ENCODE measurements at places on chromosomes 3 and 15. TPM values are rescaled to one million over a fixed set of nuclear protein-coding genes. Genes with fewer than 3 reads are reported as not detected.

DNA sequence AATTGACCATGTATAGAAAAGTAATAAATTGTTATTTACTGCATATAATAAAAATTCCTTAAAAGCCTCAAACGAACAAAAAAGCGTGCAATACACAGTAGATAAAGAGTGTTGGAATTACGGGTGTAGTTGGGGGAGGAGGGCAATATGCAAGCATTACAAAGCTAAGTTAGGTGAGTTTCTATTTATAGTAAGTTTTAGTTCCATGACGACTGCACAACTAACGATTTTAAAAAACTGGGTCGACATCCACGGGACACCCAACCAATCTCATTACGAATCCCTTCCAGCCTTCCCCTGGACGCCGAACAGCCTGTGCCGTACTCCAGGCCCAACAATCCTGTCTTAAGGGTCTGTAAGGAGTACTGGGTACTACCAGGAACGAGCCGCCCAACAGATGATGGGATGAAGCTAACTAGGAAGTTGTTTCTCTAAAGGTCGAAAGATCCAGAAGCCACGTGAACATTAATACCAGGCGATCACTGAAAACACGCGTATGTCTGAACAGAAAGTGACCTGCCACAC, 677 bp downstream of the POLQ start:
- no peak for DNase-seq

The PLCL2 gene
- total RNA-seq, result 128 TPM

GRCh38 chr15:24318981-24319380, 356.6 kb upstream of the NPAP1 start:
- DNase-seq, result no peak

The MOBP gene
- 0.94 TPM for total RNA-seq

The SHF gene
- 54.9 TPM for total RNA-seq

- DNase-seq, result no peak
These were observed 170.7 kb downstream of the UBE3A start for GRCh38 chr15:25268166-25268565.

The TFRC gene
- total RNA-seq, result 113 TPM

DNA sequence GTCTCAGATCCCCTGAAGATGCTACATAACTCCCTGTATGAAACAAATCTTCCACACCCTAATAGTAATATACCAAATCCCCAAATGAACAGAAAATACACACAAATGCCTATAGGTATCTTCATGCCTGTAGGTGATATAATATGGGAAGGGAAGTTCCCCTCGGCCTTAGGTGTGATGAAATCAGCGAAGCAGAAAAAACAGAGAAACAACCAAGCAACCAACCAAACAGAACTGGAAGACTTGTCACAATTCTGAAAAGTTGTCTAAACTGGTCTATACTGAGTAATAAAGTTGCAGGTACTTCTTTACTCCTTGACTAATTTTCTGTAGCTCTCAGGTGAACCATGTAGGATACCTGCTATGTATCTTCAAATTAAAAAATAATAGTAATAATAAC, 82.2 kb upstream of the SATB1 start:
- no peak for DNase-seq

DNA sequence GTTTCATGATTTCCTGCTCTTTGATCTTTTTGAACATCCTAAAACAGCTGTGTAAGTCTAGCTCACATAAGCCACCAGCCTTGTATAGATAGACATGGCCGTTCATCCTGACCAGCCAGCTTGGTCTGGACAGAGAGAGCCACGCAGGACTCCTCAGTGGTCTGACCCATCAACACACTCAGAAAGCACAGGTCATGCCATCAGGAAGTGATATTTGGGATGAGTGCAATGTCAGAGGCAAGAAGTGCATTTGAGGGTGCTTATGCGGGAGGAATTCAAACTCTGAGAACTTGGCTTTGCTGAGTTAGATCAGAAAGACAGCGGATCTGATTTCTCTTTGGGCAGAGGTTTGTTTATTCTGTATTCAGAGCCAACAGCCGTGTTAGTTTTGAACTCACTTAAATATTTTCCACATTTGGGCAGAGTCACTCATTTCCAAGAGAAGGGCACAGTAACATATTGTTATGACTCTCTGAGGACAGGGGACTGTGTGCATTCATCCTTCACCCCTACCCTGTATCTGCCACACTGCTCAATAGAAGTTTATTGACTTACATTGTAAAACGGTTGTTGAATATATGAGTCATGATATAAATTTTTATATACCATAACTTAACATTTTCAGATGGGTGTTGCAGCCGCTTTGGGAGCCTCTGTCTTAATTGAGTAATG, 225.3 kb upstream of the LYSMD4 start:
- DNase-seq, result no peak

DNA sequence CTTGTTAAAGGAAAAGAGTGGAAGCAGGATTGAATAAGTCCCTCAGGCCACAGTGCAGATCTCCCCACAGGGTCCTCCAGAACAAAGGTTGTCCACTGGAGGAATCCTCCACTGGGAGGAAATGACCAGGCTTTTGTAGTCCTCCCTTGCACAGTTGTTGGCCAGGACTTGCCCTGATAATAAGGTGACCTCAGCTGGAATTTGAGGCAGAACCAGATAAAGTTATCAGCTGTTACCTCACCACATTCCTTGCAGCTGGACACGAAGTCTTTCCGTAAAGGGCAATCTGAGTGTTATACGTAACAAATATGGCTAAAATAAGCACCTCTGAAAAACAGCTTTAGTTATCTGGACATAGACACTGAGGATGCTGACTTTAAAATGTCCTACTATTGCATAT, 83.5 kb upstream of the NAALADL2 start:
- no peak for DNase-seq

DNA sequence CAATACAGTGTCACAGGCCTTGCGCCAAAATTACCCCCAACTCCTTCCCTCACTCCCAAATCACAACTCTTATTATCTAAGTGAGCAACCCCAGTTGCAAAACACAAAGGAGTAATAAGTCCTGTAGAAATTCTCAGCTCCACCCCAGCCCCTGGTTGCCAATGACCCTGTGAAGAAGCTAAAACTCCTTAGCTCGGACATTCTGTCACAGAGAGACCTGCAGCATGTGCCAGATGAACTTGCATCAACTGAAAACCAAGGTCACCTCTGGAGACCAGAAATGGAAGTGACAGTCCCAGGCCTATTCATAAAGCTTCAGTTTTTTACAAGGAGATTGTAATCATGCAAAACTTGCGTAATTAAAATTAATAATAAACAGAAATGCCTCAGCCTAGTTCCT, 55.2 kb downstream of the RBPMS2 start:
- DNase-seq, result no peak

DNA sequence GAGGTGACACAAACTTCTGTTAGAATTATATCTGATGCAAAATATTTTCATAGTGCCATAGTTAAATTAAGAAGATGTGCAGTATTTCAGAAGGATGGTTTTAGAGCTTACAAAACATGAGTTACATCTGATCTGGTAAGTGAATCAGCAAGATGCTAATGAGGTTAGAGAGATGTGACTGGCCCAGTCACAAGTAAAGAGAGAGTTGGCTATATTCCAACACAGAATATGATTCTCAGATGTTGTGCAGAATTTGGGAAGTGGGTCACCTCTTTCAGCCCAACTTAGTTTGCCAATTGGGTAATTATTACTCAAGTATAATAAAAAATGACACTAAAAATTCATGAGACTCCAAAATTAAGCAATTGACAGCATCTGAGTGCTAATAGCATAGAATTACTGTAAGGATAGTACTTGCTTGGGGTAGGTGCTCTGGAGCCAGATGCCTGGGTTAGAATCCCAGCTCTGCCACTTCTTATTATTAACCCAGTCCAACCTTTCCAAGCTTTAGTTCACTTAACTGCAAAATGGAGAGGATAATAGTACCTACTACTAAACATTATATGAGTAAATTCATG, 30.8 kb downstream of the P2RY1 start:
- DNase-seq, result no peak

The CHST13 gene
- total RNA-seq, result not detected

DNA sequence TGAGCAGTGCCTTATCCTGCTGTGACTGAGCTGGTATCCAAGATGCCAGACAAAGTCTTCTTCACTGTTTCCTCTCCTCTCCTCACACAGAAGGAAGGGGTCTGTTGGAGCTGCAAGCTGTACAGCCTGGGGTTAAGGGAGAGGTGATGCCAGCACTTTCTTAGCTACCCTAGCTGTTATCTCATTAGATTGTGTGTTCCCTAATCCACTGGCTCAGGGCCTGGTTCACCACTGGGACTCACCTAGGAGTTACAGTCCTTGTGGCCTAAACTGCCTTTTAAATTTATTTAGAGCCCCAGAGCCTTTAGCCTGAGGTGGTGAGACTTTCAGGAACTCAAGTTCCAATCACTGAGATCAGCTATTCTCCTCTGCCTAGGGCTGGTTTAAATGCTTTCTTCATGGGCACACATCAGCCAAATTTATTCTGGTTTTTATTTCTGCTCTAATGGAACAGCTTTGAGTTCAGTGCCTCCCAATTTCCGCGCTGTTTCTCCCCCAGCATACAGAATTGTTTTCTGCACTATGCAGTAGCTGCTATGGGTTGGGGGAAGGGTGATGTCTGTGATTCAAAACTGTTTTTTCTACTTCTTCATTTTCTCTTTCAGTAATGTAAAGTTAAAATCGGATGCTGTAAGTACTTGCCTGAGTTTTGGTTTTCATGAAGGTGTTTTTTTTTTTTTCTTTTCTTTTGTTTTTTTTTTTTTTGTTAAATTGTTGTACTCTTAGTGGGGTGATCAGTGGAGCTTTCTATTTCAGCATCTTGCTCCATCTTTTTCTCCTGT, 198.8 kb downstream of the DOCK3 start:
- no peak for DNase-seq

- no peak for DNase-seq
These were observed 1379.1 kb downstream of the ZPLD1 start for GRCh38 chr3:103813955-103814354.

The TTLL13 gene
- total RNA-seq, result 0.31 TPM

- DNase-seq, result no peak
These were observed 65.6 kb upstream of the MBNL1 start for GRCh38 chr3:152202976-152203626.

DNA sequence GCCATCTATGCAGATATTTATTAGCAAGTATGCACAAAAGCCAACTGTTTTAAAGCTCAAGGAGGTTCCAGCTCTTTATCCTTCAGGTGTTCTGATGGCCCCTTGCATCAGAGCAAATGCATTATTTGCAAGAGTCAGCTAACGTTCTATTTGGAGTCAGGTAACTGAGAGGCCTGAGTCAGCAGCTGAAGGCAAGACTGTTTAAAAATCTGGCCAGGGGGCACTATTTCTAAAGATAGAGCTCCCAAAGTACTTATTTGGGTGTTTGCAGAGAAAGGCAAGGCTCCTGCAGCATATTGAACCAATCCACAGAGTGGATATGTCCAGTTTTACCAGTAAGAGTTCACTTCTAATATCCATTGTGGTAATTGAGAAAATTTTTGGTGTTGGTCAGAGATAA, 146.1 kb downstream of the LRTM1 start:
- no peak for DNase-seq

GRCh38 chr3:191290311-191291025, 38.7 kb upstream of the CCDC50 start:
- no peak for DNase-seq

The PYGO1 gene
- total RNA-seq, result 44.0 TPM

DNA sequence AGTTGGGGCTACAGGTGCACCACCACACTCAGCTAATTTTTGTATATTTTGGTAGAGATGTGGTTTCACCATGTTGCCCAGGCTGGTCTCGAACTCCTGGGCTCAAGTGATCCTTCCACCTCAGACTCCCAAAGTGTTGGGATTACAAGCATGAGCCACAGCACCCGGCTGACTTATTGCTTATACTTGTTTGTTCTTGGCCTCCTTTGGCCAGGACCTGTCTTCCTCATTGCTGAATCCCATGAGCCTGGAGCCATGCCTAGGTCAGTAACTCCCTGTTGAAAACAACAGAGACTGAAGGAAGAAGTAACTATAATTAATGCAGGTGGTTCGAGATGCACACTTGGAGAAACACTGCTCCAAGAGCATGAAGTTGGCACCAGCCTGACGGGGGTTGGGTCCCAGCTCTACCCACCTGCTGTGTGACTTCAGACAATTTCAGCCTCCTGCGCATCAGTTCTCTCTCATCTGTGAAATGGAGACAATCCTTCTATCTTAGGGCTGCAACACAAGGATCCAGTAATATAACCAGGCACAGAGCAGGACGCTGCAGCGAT, 38.9 kb downstream of the CPN2 start:
- no peak for DNase-seq

The GOLGA8T gene
- 0.16 TPM for total RNA-seq

- DNase-seq, result no peak
These were observed 346.8 kb downstream of the CNTN3 start for GRCh38 chr3:74267588-74268184.

DNA sequence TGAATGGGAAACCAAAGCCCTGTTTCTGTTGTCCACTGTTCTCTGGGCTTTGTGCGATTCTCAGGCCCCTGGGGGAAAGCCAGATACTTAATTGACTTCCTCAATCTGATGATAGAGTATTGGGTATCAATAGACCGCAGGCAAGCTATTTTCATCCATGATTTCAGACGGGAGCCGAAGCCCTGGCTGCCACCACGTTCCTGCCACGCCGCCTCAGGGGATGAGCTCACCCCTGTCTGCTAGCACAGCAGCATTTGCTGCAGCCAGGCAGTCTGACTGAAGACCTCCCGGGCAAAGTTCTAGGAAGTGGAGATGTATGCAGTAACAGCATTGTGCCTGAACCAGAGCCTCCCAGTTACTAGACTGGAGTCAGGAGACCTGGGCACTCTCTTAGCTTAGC, 69.8 kb downstream of the ISG20 start:
- DNase-seq, result no peak

DNA sequence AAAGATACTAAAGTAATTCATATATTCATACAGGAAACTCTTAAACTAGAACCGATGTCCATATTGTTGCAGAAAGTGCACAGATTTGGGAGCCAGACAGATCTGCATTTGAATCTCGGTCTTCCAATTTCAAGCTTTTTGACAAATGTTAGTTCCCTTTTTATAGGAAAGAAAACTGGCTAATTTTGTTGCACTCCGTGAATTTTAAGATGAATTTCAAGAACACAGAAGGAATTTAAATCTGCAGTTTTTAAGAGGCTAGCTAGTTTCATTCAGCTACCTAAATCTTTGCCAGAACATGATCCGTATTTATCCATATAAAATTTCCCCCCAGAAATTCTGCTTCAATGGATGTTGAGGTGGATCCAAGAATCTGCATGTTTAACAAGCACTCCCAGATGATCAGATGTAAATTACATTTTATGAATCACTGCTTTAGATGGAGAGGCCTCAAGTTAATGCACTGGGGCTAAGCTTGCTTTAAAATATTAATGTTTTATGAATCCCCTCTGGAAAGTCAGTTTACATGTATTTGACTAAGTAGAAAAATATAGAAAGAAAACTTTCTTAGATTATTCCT, 1296.3 kb upstream of the CADM2 start:
- no peak for DNase-seq

The SNTN gene
- total RNA-seq, result not detected

DNA sequence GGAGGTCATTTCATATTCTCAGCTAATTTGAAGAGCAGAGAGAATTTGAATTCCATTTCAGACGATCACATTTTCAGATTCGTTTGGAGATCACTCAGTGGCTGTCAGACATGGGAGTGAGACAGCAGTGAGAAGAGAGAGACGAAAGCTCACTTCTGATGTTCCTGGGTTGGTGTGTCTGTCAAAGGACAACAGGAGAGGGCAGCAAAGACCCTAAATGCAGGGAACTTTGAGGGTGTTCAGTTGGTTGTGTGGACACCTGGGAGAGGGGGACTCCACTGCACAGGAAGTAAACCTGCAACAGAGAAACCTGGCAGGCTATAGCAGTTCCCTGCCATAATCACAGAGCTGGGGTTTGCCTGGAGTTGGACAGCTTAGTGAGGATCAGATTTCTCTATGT, 675.1 kb downstream of the SQOR start:
- no peak for DNase-seq

The STAG1 gene
- 80.8 TPM for total RNA-seq
